ENCODE measurements at places on chromosomes 3 and 15. TPM values are rescaled to one million over a fixed set of nuclear protein-coding genes. Genes with fewer than 3 reads are reported as not detected.
A peak's percentile ranks its signal among the peaks of the same experiment; 100 is the strongest.

CD86 gene
- not detected for total RNA-seq

CDCP1 gene
- not detected for total RNA-seq

DNA sequence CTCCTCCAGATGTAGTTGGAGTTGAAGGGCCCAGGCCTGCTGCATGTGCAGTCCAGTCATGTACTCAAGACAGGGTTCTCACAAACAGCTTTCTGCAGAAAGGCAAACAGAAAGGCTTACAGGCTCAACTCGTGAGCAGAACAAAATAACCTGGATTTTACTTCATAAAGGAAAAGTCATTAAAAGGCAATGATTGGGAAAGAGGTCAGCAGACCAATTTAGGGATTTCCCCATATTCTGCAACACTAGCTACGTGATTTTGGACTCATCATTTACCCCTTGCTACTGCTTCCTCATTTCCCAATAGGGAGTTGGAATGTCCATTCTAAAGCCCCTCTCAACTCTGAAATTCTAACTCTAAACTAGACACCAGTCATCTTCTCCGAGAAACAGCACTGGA lies 18.1 kb downstream of the METTL6 start:
- no peak for DNase-seq

PARP15 gene
- total RNA-seq: not detected

AGTR1 gene
- 2.1 TPM for total RNA-seq

DNA sequence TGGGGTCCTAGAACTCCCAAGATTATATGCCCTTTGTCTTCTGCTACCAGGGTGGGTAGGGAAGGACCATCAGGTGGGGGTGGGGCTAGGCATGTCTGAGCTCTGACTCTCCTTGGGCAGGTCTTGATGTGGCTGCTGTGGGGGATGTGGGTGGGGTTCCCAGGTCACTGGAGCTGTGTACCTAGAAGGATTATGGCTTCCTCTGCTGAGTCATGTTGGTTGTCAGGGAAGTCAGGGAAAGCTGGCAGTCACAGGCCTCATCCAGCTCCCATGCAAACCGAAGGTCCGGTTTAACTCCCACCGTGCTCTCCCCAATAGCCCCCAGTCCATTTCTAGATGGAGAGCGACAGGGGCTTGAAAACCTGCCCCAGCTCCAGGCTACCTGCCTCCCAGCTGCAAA lies 35.2 kb downstream of the EID1 start:
- DNase-seq: no peak

DNA sequence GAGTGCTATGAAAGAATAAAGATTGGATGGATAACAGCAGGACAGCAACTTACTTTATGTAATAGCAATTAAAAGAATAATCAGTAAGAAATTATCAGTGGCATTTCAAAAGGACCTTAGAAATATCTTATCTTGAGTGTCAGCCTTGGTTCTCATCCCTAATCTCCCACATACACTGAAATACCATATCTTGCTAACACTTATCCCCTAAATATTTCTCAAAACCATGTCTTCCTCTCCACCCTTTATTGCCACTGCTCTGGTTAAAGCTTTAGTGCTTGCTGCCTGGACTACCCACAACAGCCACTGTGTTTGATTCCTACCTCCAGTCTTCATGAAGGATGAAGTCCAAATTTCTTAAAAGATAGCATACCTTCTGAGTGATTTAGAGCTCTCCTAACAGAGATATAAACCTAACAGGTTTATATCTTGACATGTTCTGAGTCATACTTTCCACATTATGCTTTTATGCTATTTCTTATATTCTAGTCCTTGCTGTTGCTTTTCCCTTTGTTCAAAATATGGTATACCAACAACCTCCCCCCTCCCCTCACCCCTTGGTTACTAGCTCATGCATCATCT lies 202.8 kb downstream of the RSRC1 start:
- no peak for DNase-seq

DNA sequence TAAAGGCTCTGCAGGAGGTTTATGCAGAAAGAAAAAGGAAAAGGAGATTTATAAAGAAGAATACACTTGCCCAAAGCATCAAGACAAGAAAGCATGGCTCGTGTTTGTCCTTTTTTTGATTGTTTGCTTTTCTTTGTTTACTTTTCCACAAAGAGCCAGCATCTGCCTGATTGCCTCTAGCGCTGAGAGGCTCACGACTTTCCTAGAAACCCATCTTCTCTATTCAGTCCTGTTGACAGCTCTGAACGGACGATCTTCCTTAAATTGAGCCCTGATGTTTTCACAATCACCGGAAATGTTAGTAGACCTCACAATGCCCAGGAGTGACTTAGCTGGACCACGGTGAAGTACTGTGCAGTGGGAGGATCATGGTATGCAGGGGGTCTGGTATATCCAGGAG lies 12.4 kb downstream of the GP5 start:
- no peak for DNase-seq

VGLL4 gene
- 90.2 TPM for total RNA-seq

- DNase-seq: no peak
Measured at GRCh38 chr3:49882166-49882565, 12.5 kb upstream of the CAMKV start.

DNA sequence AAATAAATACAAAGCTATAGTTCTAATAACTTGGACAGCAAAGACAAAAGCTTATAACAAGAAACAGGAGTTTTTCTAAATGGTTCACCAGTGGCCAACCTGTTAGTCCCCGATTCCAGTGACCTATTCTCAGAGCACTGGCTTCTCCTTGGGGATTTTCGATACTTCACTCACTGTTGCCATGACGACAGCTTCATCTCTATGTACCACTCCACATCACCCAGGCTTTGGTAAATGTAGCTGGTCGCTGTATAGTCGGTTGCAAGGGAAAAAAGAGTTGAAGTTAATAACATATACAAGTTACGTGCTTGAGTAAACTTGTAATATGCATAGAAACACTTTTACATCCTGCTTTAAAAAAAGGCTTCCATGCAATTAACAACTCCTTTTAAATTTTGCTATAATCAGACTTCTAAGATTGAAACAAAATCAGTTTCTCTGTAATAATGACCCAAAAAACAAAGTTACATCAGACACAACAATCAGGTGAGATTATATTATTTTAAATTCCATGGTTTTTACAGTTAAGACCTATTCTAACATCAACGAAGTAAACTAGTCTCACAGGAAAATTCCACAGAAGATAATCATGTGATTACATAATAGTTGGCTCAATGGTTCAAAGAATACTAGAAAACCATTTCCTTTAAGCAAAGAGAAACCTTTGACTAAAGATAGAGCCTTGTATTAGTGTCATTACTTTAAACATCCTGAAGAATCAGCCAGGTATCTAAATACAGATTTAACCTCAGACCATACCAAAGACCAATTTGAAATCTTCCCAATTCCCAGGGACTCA lies 2.9 kb downstream of the CCNL1 start:
- DNase-seq: no peak

IMPG2 gene
- 0.40 TPM for total RNA-seq

DNA sequence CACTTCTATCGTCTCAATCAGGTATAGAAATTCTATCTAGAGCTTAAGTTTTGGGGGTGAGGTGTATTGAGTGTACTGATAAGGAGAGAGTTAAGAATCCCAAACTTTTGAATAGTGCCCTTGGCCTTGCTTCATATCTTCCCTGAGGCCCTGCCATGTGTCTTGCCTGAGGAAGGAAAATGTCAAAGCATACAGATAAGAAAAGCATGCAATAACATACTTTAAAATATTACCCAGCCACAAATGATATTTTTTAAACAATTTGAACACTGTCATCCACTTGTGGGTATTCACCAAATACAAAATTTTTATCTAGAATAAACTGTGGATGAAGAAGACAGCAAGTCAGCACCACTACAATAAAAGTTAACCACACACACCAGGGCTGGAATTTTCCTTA lies 631.0 kb upstream of the ALCAM start:
- DNase-seq: no peak

RFC4 gene
- 105 TPM for total RNA-seq

DNA sequence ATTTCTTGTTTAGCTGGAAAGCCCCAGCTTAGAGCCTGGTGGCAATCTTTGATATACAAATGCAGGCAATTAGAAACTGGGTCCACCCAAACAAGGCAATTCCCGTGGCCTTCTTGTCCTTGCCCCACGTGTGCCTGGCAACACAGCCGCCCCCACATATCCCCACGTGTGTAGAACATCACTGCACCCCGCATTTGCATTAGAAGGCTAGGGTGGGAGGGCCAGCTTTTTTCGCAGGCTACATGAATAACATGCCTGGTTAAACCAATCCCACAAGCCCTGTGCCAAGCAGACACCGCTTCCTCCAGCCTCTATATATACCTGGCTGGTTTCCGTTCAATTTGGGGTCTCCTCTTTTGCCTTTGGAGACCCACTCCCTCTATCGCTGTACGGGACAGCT lies 250.2 kb downstream of the ZNF385D start:
- DNase-seq: no peak

GRCh38 chr3:33829720-33830119 lies 31.3 kb downstream of the PDCD6IP start:
- no peak for DNase-seq

- no peak for DNase-seq
Measured at GRCh38 chr15:41019174-41019573, 65.9 kb downstream of the CHAC1 start.

LAMB2 gene
- total RNA-seq: 108 TPM

- no peak for DNase-seq
Measured at GRCh38 chr3:113890256-113890900, 51.8 kb downstream of the GRAMD1C start.

GRCh38 chr3:154430014-154430413 lies at the start of gene GPR149:
Gene GPR149, minus strand, starts transcription at chr3:154430190. Its CDS starts 575 bp downstream, at chr3:154429615.
- no peak for DNase-seq

- DNase-seq: no peak
Measured at GRCh38 chr3:121630355-121630754, 30.3 kb downstream of the HCLS1 start.

- DNase-seq: no peak
Measured at GRCh38 chr3:152447511-152447910, 178.8 kb downstream of the MBNL1 start.

DNA sequence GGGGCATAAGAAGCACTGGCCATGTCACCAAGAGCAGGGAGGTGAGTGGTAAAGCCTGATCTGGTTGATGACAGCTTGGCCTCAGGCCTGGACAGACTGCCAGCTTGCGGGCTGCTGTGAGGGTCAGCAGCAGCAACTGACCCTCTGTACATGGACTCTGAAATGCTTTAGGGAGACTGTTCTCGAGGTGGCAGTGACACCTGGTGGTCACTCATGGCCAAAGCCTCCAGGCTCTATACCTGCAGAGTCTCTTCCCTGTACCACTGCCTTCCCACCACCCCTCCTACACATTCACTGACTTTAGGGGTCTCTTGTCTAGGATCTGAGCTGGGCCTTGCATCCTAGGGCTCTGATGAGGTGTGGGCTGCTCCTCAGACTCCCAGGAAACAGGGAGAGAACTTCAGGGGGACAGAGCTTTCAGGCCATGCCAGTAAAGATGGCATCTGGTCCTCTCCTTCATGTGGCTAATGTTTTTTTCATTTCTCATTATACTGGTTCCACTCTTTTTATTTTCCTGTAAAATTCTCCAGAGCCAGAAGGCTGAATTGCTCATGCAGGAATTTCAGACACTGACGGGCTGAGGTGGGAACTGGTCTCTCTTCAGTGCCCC lies 17.2 kb upstream of the TIMP4 start:
- peak; percentile 62 for DNase-seq

RHOV gene
- 0.80 TPM for total RNA-seq

GASK1A gene
- 2.1 TPM for total RNA-seq

- DNase-seq: no peak
Measured at GRCh38 chr3:193559100-193559499, 4.4 kb upstream of the ATP13A4 start.

DNA sequence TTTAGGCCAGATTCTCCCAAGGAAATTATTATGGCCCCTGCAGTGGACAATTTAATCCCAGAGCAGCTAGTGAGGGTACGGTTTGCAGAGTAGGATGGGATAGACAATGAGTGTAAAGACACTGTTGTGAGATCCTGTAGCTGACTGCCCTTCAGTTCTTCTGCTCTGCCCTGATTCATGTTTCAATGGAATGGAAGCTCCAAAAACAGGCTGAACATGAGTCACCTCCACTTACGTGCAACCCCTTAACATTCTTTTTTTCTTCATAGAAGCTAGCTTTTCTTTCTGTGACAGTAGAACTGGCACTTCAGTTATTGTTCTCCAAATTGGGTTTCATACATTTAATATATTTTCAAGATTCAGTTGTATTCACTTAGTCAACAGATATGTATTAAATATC lies 32.1 kb downstream of the CLDN18 start:
- no peak for DNase-seq

PLS1 gene
- 5.6 TPM for total RNA-seq

- no peak for DNase-seq
Measured at GRCh38 chr3:108599677-108600409, 10.3 kb downstream of the DZIP3 start.

- DNase-seq: no peak
Measured at GRCh38 chr15:85164841-85165466, 183.3 kb downstream of the PDE8A start.

PGBD4 gene
- total RNA-seq: 1.9 TPM

GRCh38 chr15:90039996-90040395 lies 38.9 kb downstream of the ZNF710 start:
- no peak for DNase-seq

DNA sequence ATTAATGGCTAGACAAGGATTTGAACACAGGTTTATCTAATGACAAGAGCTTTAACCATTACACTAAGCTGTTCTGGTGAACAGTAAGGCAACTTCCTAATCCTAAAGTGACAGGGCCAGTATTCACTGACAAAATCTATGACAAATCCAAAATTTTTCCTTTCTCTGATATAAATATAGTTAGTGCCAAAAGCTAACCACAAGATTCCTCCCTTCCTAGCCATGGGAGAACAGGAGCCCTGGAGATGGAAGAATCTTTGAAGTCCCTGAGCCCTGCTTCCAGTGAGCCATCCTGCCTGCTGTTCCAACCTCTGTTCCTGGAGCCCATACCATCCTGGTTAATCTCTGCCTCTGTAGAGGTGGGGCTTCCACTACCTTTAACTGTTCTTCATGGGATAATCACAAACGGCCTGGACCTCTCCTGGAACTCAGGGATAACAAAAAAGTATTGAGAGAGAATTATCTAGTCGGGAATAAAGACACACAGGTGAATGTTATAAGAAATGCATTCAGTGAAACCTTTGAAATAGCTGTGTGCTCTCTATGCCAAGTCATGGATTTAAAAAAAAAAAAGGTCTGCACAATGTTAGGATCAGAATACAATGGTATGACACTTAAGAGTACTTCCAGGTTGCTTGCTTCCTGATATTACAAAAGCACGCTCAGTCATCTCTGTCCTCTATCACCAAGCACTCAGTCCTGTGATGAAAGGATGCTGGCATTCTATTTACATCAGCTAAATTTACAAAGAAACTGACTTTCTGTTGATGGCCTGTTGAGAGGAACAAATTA lies 235.8 kb downstream of the SUCLG2 start:
- DNase-seq: no peak

DNA sequence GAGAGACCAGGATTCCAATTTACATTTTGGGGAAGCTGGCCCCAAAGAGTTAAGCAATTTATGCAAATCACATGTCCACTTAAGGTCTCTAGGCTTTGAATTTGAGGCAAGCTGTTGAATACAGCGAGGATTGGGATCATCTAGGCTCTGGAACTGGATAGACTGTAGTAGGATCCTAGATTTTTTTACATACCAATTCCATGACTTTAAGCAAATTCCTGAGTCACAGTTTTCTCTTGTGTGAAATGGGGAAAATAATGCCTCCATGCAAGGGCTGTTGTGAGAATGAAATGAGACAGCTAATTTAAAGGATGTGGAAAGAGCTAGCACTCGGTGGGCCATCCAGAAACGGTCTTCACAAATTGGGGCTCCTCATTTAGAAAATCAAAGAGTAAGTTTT lies 103.4 kb downstream of the MINAR1 start:
- DNase-seq: no peak

CILP gene
- 0.14 TPM for total RNA-seq

RBP2 gene
- total RNA-seq: not detected
